Metanephros (tissue), 2 donors: ENCODE measurements at places on chromosomes 16 and 17. TPM values are rescaled to one million over a fixed set of nuclear protein-coding genes. Genes with fewer than 3 reads are reported as not detected.

Gene CCL2
- total RNA-seq: 56.1 TPM

Gene KRTAP17-1
- not detected for total RNA-seq

Gene NTN1
- total RNA-seq: 11.3 TPM

Gene TEKT1
- total RNA-seq: 0.70 TPM

Gene ETV4
- 12.1 TPM for total RNA-seq

Gene DHRS7B
- total RNA-seq: 31.9 TPM

Gene SMIM5
- total RNA-seq: 20.1 TPM

Gene MILR1
- total RNA-seq: 6.5 TPM

Gene CCL7
- total RNA-seq: not detected

Gene TEN1
- 24.6 TPM for total RNA-seq

Gene ADAD2
- total RNA-seq: 0.18 TPM

Gene CORO1A
- 30.8 TPM for total RNA-seq

Gene SEPTIN12
- total RNA-seq: not detected

Gene FBXO39
- not detected for total RNA-seq

Gene NCBP3
- 32.3 TPM for total RNA-seq

Gene PLA2G15
- total RNA-seq: 34.9 TPM

Gene VASN
- total RNA-seq: 94.4 TPM

Gene TBC1D3E
- total RNA-seq: not detected

Gene CDR2L
- total RNA-seq: 8.2 TPM
